SJSA1 (cell line): ENCODE measurements at places on chromosomes 7 and 10.

DNA sequence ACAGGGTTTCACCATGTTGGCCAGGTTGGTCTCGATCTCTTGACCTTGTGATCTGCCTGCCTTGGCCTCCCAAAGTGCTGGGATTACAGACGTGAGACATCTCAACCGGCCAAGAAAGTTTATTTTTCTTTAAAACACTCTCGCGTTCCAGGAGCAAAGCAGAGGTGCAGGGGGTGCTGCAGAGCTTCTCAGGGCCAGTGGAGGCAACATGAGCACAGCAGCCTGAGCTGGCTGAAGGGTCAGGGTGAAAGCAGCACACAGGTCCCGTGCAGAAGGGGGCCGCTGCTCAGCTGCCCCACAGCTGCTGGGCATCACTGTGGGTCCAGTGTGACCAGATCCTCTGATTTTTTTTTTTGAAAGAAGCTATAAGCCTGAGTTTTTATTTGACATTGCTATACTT is 46.1 kb downstream of the EPHB4 start:
- DNase-seq = no peak

DNA sequence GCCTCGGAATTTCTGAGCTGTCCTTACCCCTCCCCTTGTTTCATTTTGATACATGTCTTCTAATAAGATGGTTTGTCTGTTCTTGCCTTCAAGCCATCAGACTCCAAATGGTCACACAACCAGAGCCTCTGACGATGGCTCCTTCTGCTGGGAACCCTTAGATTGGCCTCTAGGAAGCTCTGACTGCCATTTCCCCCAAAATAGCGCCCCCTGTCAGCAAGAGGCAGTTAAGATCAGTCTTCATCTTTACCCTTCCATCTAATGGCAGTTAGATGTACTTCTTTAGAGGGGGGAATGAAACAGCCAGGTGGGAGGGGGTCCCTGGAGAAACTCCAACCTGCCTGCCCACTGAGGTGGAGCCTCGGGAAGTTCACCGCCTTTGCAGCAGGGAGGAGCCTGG is 85.8 kb upstream of the GPR22 start:
- DNase-seq = no peak

- DNase-seq = no peak
These were observed 35.7 kb upstream of the ATXN7L1 start for GRCh38 chr7:105911961-105912575.

GRCh38 chr7:95595746-95596197 is 544 bp downstream of the PDK4 start:
- DNase-seq = no peak

DNA sequence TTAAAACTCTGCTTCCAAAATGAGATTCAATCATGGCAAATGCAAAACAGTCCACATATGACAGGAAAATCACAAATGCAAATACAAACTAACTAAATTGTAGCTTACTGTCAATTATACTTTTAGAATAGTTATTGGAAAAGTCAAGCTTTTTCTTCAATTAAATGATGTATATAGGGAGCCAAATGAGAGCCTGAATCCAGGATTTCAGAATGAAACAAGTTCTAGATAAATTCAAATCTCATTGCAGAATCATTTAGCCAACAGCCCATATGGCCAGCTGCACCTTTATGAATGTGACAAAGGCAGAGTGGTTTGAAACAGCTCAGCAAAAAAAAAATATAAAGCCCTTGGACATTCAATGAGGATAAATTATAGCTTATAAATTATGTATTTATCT is 82.2 kb upstream of the SCIN start:
- DNase-seq = no peak

- no peak for DNase-seq
These were observed 164.7 kb downstream of the ZMYND11 start for GRCh38 chr10:299969-300368.

DNA sequence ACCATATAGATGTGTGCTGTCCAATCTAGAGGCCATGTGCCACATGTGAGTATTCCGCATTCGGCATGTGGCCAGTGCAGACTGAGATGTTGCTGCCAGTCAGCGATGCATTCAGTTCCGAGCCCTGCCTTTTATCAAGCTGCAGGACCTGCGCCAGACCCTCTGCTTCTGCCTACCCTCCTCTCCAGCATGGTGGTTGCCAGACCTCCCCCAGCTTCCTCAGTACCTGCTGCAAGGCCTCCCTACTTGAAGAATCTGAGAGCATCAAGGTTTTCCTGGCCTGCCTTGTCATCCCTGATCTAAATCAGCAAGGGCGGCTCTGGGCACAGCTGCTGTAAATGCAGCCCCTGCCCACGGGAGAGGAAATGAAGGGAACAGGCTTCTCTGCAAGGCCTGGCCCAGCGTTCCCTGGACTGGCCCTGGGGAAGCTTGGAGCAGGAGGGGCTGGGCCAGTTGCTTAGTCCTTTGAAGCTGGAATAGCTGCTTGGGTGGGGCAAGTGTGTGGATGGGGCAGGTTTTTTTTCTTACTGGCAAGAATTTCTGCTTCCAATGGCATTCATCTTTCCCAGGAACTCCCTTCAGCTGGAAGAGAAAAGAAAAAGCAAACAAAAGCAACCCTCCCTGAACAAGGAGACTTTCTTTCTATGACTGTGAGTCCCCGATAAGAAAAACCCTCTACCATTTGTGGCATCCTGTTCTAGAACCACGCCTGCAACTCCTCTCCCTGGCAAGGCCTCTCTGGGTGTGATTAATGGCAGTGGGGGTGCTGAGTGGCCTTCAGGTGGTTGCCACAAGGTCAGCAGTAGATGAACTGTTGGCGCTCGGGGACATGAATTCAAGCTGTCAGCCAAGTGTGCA is 93.0 kb downstream of the NHLRC2 start:
- DNase-seq = peak; percentile 52

GRCh38 chr7:45064047-45064725 is 24.6 kb downstream of the NACAD start:
- no peak for DNase-seq

DNA sequence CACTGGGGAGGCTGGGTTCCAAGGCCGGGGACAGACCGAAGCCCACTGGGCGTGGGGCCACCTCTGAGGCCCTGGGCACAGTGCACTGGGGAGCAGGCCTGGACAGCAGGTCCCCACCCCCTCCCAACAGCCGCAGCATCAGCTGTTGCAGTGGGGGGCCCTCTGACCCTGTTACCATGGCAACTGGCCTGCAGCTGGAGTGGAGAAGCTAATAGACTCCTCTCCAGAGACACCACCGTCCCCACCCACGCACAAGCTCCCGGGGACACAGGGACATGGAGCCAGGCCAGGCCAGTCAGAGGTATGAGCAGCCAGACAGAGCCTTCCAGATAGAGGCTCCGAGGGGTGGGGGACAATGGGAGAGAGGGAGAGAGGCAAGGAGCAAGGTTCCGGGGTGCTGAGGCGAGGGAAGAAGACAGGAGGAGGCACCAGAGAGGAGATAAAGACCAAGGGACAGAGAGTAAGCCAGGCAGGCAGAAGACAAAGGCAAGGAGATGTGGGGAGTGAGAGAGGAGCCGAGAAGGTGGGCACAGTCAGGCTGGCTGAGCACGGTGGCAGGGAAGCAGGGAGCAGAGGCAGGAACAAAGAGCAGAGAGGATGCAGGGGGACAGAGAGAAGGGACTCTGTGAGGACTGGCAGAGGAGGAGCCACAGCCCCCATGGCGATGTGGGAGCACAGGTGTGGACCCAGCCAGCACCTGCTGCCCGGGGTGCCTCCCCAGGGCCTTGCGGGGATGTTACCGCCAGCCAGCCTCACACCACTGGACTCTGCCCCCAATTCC is 6.7 kb downstream of the KCNH2 start:
- no peak for DNase-seq
